ENCODE measurements at places on chromosomes 7 and 10.

- DNase-seq = no peak
These were observed 19.6 kb downstream of the AVPI1 start for GRCh38 chr10:97667463-97667862.

DNA sequence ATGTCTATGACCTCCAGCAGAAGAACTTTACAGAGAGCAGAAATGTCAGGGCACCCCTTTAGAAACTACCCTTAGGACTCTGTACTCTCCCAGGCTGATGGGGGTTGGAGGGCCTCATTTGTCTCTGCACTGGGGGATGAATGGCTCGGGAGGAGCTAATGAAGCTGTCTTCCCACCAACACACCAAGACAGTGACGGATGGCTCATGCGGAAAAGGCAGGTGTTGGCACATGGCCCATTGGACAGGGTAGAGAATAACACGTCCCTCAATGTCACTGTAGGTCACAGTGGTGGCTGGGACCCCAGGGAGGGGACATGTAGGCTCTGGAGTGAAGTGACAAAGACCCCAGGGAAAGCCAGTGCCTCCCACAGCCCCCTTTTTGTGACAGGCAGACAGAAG lies 64.0 kb upstream of the PCBD1 start:
- no peak for DNase-seq

DNA sequence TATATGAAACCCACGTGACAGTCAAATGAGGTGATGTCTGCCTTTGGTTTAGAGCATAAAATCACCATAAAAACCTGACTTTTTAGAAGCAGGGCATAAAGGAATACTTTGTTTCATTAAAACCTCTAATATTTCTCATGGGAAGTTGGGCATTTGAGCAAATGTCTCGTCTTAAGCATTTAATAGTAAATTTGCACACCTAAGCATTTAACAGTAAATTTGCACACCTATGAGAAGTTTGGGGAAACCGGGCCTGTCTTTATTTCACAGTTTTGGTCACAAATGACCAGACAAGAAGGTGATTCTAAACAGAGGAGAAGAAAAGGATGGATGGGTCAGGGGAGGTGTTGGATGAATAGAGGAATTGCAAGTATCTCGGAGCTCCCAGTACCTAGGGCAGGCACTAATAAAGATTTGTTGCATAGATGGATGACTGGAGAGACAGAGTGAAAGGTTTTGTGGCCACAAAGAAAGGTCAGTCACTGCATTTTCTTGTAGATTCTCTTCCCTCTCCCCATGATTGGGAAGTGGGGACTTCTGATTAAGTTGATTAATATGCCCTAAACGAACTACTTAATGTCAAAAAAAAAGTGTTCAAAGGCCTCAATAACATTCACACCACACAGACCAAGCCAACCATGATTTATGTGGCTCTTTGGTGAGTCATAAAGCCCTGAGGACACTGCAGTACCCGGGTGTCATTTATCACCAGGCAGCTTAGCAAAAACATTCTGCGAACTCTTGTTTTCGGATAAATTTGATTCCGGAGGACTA lies 158.2 kb downstream of the SPAG6 start:
- DNase-seq = no peak

DNA sequence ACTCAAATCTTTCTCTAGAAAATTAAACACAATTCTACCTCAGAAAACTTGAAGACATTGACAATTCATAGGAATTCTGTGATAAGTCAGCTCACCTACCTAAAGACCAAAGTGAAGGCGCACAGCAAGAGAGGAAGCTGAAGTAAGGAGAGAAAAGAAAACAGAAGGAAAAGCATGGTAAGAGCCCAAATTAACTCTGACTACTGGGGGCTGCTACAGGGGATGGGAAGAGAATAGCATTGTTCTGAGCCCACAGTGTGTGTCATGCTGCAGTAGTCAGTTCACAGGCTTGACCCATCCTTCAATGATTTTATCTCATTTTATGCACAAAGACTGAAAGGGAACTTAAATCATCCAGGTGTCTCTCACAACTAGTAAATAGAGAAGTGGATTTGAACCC lies 111.3 kb downstream of the PTEN start:
- DNase-seq = no peak

- no peak for DNase-seq
These were observed 82.5 kb upstream of the GATA3 start for GRCh38 chr10:7971949-7972348.

GRCh38 chr10:260819-261429 lies 125.7 kb downstream of the ZMYND11 start:
- no peak for DNase-seq

GRCh38 chr7:116785843-116786242 lies 76.5 kb upstream of the CAPZA2 start:
- DNase-seq = no peak

DNA sequence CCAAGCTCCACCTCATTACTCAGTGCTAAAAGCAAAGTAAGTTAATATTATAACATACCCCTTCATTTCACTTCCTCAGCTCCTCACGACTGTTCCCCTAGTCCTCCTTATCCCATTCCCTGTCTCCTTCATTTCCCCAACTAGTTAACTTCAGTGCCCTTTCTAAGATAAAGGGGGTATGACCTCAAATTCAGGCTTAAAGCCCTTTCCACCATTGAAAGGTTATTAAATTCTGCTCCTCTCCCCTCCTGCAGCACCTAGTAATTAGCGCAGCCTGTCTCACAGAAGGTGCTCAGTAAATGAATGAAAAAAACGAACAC lies 1.0 kb downstream of the CRPPA start:
- DNase-seq = no peak

GRCh38 chr10:132467464-132468149 lies 70.0 kb upstream of the INPP5A start:
- DNase-seq = no peak
